Iris pigment epithelial cell (primary cell): ENCODE measurements at places on chromosomes 12 and 14.

- DNase-seq, result no peak
Measured at GRCh38 chr14:37165794-37166193, 6.6 kb downstream of the SLC25A21 start.

- no peak for DNase-seq
Measured at GRCh38 chr14:30596935-30597334, 25.2 kb upstream of the SCFD1 start.

DNA sequence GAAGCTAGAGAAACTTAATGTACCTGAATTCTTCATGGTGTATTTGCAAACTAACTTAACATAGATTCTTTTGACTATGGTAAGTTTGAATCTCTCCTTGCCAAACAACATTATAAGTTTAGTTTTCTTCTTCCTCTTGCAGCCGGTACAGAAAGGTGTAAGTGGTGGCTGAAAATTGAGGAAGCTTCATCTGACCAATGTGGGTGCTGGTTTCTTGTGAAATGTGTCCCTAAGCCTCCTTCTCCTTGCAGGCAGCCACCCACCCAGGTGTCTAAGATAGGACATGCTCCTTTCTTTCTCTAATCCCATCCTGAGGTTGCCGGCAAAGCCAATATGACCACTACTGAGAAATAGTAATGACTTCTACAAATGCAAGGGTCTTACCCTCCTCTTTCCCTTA is 20.6 kb downstream of the GSG1 start:
- DNase-seq, result no peak

DNA sequence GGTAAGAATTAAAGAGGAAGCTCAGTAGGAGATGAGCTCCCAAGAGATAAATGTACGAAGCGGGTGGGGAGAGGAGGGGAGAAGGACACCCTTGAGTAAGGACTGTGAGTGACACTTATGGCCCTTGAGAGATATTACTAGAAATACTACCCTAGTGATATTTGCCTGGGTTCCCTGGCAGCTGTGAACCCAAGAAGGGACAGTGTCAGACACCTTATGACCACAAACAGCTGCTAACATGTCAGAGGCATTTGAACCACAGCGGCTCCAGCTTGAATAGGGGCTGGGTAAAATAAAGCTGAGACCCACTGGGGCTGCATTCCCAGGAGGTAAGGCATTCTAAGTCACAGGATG is 19.6 kb upstream of the SLC6A12 start:
- DNase-seq, result no peak
